ENCODE measurements at places on chromosomes 1 and 21.

- no peak for DNase-seq
These were observed 3.0 kb upstream of the RRP1 start for GRCh38 chr21:43786300-43786806.

DNA sequence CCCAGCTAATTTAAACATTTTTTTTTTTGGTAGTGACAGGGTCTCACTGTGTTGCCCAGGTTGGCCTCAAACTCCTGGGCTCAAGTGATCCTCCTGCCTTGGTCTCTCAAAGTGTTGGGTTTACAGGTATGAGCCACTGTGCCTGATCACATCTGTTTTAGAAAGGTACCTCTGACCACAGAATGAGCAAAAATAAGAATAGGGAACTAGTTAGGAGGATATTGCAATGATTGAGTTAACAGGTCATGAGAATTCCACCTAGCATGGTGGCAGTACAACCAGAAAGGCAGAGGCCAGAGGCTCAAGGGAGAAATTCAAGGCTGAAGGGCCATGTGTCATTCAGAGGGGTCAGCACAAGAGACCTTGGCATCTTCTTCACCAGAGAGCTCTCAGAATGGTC, 49.6 kb downstream of the ELAPOR1 start:
- DNase-seq = no peak

- DNase-seq = peak; percentile 17
These were observed at the start of gene HPCAL4 for GRCh38 chr1:39691383-39692151. HPCAL4 (minus strand) TSS chr1:39691433; CDS start chr1:39684603, 6,830 bp downstream.

DNA sequence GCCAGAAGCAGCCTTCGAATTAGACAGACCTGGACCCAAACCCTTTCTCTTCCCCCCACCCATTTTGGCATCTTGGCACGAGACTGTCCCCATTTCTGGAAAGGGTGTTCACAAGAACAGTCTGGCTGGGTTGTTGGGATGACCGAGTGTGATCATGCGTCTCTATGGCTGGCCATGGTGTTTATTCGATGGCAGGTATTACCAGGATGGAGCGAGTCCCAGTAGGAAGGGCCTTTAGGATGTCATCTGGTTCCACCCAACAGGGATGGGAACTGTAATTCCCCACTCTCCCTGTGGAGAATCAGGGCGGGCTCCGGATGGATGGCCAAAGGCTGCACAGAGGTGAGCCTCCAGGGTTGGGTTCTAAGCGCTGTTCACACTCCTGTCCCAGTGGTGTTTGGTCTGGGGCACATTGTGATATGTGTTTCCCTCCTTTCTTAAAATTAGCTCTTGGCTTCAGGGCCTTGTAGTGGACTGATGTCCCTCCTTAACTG, 33.4 kb upstream of the ATP5PO start:
- DNase-seq = no peak

DNA sequence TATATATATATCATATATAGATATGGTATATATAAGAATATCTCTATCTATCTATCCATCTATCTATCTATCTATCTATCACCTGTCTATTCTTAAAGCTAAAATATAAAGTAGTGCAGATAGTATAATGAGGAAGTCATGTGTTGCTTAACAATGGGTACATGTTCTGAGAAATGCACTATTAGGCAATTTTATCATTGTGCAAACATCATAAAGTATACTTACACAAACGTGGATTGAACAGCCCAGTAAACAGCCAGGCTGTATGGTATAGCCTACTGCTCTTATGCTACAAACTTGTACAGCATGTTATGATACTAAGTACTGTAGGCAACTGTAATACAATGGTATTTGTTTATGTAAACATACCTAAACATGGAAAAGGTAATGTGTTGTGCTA, 621.0 kb upstream of the NCAM2 start:
- no peak for DNase-seq
